AG04449 (cell line): ENCODE measurements at places on chromosomes 5 and 9.

- no peak for DNase-seq
Measured at GRCh38 chr9:5579881-5580280, 49.0 kb upstream of the RIC1 start.

DNA sequence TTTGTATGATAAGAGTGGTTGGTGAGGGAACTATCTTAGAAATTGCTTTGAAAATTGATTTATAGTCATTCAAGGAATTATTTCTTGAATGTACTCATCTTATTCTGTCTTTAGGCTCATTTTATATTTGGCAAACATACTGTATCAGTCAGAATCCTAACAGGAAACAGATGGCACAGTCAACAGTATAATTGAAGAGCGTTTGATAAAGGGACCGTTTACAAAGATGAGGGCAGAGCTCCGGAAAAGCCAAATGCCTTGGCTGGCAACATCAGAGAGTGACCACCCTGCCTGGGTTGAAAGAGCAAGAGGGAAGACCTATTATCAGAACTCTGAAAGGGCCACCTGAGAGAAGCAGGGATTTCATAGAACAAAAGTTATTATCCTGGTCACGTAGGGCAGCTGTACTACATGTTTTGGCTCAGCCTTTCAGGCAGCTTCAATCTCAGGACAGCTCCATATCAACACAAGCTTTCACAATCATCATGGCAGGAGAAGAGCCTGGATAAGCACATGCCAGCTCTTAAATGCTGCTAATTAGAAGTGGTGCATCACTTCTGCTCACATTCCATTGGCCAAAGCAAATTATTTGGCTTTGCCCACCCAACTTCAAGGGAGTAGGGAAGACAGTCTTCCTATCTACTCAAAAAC lies 47.2 kb upstream of the ARL15 start:
- DNase-seq = no peak

DNA sequence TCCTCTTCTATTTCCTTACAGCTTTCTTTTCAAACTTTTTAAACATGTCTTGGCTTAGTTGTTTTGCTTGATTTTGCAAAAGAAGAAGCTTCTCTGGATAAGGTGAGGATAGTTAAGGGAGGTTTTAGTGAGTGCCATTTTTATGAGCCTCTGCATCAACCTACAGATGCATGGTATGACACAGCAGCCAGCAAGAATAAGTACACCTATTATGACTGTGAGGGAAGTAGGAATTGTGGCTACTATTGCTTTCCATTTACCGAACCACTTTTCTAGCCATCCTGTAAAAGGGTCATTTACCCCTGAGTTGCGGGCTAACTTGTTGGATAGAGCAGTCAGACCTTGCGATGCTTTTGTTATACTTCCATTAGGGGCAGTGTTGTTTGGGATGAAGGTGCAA lies 7.0 kb upstream of the TUT7 start:
- no peak for DNase-seq

- DNase-seq = no peak
Measured at GRCh38 chr5:101390151-101390908, 487.2 kb upstream of the ST8SIA4 start.

DNA sequence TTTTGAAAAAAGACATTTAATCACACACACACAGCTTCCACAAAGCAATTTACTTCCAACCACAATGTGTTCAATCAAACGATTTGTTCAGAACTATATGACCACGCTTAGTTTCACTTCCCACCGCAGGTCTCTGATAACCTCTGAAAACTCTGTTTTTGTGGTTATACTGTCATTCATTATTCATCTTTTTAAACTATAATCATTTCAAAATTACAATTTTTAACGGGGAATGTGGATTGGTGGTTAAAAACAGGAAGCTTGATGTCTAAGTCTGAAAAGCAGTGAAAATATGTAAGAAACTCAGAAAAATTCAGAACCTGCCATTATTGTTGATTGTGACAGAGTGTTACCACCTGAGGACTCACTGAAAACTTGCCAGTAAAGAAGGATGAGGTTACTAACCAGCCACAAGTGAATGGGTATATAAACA lies 12.7 kb upstream of the TMEM174 start:
- DNase-seq = no peak

- no peak for DNase-seq
Measured at GRCh38 chr5:90549729-90550275, 8.8 kb upstream of the ADGRV1 start.

GRCh38 chr5:147685993-147686392 lies 96.5 kb downstream of the JAKMIP2 start:
- no peak for DNase-seq
